ENCODE measurements at places on chromosomes 5 and 9.

DNA sequence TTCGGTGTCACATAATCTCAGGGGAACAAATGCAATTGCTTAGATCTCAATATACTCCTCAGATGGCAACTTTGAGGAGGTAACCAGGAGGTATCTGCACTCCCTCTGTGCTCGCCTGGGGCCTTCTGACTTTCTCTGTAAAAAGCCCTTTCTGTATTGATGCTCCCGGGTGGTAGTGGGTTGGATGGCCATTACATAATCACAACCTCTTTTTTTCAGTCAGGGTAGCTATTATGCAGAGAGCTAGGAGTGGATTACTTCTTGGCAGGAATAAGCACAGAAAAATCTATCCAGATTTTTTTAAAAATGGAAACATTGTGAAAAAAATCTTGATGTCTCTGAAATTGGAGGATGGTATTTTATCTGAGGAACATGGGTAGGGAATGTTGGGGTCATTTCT is 116.6 kb downstream of the SH3GL2 start:
- no peak for DNase-seq

DNA sequence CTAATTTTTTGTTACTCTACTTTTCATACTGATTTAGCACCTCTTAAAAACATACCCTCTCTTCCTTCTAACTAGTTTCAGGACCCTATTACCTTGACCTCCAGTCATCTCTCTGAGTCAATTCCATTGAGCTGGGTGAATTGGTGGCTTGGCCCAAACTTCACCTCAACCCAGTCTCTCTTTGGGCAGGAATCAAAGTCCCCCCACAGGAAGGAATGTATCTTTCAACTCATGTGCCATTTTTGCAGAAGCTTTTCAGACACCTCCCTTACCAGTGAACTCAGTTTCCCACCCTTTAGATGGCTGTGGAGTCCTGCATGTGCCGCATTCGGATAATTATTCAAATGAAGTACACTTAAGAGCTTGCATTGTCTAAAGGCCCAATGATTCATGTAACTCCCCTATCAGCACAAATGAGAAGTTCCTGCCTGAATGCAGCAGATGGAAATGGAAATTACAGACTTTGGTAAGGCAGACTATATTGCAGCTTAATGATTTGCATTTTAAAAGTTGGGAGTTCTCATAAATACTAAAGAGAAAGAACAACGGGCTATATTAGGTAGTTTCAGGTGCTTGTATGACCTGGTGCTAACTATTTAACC is 693.5 kb downstream of the PTPRD start:
- DNase-seq: no peak

DNA sequence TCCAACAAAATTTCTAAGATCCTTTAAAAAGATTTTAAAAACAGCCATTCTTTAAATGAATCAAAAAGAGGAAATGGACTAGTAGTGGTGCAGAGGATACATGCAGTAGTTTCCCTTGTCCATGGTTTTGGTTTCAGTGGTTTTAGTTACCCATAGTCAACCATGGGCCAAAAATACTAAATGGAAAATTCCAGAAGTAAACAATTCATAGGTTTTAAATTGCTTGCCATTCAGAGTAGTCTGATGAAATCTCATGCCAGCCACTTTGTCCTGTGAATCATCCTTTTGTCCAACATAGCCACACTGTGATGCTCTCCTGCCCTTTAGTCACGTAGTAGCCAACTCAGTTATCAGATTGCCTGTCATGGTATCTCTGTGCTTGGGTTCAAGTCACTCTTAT is 286.1 kb downstream of the ANXA1 start:
- DNase-seq: no peak

DNA sequence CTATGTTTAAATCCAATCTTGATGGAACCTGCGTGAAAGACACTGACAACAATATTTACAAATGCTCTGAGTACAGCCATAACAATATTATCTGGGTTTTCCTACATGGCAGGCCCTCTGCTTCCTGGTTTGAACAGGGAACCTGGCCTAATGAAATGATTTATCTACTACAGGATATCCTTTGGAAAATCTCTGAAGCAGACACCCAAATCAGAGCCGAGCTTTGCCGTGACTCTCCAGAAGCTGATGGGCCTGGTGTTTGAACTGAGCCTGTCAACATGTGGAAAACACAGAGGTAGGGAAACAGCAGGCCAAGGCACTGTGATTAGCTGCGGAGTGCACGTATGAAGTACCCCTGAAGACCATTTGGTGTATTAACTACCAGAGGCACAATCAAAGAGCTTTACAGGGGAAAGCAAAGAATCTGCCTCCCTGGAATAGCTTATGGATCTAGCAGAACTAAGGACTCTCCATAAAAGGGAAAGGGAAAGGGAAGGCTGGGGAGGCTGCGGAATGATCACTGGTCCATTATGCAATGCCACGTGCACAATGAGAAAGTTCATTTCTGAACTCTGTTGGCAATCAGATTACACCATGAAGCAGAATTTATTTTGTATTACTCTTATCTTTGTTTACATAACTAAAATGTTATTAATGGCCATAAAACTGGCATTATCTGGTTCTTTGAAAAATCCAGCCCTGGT is 321.9 kb downstream of the EBF1 start:
- DNase-seq: no peak

DNA sequence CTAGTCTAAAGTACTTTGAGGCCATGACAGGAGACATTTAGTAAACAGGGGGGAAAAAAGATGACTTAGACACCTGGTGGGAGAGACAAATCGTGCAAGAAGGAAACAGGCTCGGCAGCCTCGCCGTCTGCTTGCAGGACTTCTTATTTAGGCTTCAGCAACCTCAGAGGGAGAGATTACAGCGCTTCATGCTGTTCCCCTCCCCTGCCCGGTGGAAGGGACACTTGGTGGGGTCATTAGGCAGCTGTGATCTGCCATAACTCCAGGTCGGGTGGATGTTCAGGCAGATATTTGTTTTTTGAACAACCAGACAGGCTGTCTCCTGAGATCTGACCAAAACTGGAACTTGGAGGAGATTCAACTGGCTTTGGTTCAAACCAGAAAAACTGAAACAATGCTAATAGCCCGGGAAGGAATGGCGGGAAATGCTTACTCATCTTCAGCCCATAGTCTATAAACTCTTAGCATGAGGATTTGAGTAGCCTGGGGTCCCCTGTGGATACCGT is 38.1 kb upstream of the CD180 start:
- no peak for DNase-seq

DNA sequence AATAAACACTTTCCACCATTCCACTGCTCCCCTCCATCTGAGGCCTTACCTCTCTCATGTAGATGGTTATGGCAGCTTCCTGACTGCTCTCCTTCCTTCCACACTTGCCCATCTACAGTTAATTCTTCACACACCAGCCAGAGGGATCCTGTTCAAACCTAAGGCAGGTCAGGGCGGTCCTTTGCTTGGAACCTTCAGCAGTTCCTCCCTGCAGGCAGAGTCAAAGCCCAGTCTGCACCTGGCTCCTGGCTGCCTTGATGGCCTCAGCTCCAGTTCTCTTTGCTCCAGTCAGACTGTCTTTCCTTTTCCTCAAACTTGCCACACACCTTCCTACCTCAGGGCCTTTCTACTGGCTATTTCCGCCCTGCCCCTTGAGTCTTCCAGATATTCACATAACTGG is 30.2 kb upstream of the NR3C1 start:
- no peak for DNase-seq

- DNase-seq: no peak
Observed at GRCh38 chr9:106403081-106403480, 459.9 kb upstream of the ZNF462 start.

GRCh38 chr9:16659096-16659495 is 211.4 kb downstream of the BNC2 start:
- DNase-seq: no peak

DNA sequence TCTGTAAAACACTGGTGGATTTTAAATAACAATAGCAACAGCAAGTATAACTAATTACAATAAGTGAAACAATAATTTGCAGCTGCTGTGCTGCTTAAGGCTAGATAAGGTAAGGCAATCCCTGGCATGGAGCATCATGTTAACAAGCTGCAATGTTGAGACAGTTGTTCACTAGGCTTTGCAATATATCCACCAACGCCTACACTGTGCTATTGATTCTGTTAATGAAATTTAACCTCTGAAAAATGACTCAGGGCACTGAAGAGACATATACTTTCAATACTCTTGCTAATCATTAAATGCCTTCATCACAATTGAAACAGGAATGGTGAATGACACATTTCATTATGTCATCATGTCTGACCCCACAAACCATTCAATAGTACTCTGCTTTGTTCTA is 255.0 kb downstream of the EFNA5 start:
- no peak for DNase-seq

GRCh38 chr9:130570208-130570607 is 9.2 kb upstream of the FUBP3 start:
- DNase-seq: no peak

DNA sequence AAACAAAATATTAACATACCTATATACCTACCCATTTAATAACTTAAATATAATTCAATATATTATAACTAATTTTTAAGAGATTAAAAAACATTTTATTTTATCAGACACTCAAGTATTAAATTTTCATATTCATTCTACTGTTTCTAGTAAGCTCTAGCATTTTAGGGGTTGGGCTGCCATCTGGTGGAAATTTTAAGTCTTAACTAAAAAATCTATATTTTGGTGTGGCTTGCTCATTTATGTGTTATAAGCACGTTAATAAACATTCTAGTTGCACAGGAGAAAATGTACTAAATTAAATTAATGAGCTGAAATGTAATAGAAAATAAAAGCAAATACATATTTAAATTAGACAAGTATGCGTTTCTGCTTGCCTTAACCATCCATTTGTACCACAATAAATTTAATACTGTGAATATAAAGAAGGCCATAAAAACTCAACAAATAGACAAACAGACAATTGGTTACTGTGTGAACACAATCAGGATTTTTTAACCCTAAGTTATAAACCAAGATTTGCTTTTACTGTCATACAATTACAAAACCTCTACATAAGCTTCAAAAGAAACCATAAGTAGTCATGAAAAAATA is 1728.3 kb upstream of the CDH9 start:
- DNase-seq: no peak

DNA sequence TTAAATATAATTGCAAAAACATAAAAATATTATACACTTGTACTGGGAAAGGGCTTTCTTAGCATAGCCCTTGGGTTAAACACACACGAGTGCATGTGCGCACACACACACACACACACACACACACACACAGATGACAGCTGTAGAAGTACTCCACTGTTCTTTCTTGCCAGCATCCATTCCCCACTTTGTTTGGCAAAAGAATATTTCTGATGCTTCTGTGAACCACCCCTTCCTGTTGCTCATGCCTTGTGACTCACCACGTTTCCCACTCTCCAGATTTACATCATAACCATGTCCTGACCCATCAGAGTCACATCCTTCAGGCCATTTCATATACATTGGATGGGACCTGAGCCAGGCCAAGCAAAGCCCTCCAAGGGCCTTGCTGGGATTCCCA is 280.1 kb downstream of the DNAH5 start:
- no peak for DNase-seq

- DNase-seq: no peak
Observed at GRCh38 chr5:165627548-165628170, 2122.2 kb downstream of the MAT2B start.

DNA sequence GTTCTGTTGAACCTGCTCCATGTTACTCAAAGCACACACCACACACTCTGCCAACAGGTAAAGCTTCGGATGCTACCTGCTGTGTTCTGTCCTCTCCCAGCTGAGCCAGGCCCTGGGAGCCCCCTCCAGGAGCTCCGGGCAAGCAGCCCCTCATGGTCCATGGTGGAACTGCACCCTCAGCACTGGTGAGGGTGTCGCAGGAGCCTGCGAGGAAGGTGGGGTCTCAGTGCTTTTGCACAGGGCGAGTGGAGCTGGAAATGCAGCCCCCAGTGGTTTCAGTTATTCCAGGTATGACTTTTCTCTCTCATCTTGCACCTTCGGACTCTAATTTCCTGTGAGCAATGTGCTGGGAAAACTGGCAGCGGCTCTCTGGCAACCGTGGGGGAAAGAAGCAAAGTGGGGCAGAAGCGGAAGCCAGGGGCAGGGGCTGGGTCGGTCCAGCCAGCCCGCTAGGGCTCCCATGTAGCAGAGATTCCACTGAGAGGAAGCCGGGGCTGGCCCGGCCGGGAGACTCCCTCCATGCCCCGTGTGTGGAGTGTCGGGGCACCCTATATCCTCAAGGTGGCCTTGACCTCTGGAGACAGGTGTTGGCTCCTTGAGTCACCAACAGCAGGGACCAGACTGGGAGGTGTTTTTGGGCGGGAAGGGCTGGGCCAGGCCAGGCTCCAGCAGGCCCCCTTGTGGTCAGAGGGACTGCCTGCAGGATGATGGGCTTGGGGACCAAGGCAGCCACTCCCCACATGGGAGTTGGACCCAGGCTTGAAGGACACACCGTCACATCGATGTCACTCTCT is 75.6 kb upstream of the PRSS3 start:
- peak; percentile 37 for DNase-seq

DNA sequence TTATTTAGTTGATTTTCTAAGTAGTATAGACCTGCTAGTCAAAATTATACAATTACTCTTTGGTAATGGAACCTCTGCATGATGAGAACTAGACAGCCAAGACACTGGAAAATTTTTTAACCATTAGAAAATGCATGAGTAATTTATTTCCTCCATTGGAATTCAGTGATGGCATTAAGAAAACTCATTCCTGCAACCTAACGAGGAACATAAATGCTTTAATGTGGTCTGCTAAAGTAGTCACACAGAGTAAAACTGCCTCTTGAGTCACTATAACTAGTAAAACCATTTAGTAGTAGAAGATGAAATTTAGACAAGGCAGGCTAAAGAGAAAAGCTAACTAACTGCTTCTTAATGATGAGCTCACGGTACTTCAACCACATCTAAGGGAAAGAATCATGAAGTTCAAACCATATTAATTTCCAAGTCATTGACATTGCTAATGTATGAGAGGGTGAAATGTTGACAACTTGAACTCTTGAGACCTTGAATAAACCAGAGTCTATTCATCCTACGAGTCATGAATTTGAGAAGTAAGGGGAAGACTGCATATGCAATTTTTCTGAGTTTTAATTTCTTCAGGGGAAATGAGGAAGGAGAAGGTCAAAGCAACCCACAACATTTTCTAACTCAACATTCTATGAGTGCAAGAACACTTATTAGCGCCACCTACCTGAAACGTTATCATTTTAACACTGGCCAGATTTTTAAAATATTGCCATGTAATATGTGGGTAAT is 74.4 kb downstream of the GLIS3 start:
- DNase-seq: no peak

GRCh38 chr5:93789173-93790067 is 48.0 kb upstream of the POU5F2 start:
- DNase-seq: no peak

DNA sequence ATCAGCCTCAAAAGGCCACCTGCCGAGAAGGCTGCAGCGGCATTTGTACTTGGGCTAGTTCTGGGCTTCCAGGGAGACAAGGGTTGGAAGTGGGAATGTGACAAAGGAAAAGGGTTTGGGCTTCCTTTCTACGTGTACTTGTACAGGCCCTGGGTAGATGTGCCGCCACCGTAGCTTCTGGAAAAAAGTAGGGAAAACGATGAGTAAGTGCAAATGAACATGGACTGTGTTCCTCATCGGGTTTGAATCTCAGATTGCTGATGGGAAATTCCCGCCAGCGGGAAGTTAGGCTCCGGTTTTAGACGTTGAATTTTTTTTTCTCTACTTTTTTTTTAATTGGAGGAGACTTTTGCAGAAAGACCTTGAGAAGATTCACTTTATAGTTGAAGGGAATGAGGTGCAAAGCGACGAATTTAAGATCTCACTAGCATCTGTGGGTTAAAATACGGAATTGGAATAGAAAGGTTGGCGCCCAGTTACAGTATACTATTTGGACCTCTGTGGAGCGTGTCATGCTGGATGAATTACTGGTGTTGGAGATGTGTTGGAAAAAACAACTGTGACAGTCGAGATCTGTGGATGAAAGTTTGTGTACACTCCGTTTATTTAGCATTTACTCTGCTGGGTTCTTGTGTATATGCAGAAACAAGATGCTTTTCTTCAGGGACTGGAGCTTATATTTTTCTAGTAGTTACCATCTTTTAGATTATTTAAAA is 1.2 kb downstream of the G3BP1 start:
- DNase-seq: no peak
